ENCODE measurements at places on chromosomes 4 and X. TPM values are rescaled to one million over a fixed set of nuclear protein-coding genes. Genes with fewer than 3 reads are reported as not detected.

DNA sequence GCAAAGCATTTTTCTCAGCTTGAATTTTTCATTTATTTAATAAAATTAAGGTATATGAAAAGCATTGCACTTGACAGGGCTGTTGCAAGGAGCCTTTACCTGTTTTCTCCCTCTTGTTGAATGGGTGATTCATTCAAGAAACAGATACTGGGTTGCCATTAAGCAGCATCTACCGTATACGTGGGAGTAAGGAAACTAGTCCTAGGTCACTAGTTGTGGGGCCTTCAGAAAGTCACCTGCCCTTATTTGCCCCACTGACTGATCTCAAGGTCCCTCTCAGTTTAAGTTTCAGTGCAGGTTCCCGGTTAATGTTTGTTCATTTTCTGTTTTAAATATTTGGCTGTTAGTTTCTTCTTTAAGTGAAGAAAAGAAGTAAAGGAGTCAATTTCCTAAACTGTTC, 34.0 kb downstream of the LHFPL1 start:
- DNase-seq = no peak

DNA sequence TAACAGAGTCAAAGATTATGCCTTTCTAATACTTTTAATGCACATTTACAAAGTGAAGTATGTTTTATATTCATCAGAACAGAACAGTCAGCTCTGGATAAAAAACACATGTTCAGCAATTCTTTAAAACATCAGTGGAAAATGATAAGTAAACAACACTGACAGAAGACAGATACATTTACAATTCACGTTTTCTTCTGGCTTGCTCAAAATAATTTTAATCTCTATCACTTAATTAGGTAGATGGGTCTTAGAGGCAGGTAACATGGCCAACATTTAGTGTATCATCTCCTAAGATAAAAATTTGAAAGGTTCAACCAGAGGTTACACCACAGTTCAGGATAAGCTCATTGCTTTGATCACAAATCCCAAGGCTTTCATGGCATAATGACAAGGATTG, 156.8 kb upstream of the MAB21L2 start:
- no peak for DNase-seq

DNA sequence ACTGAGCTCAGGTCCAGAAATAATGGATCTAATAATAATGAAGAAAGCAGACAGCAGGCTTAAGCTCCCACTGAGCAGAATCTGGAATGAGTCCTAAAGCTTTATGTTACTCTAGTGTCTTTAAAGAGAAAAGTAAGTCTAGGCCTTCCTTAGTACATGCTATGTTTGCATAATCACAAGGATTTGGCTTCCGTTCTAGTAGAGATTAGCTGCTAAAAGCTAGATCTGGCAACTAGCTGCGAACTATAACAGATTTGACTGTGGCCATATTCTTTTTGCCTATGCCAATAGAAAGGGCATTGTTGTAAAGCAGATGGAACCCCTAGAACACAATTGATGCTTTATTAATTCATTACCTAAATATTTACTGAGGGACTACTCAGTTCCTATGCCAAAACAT, 19.0 kb downstream of the COX7B2 start:
- DNase-seq = no peak

GRCh38 chrX:152806035-152806434, 24.5 kb downstream of the CETN2 start:
- no peak for DNase-seq

S100P gene
- 70.4 TPM for total RNA-seq

GRCh38 chr4:33649015-33649414, 2595.3 kb downstream of the ARAP2 start:
- DNase-seq = no peak

GRCh38 chrX:22272613-22273012, at the start of gene CBLL2:
Gene CBLL2 (plus strand): TSS chrX:22272913. CDS start chrX:22272992, 79 bp downstream.
- no peak for DNase-seq

- DNase-seq = no peak
Observed at GRCh38 chrX:112627206-112627605, 52.5 kb downstream of the LHFPL1 start.

DNA sequence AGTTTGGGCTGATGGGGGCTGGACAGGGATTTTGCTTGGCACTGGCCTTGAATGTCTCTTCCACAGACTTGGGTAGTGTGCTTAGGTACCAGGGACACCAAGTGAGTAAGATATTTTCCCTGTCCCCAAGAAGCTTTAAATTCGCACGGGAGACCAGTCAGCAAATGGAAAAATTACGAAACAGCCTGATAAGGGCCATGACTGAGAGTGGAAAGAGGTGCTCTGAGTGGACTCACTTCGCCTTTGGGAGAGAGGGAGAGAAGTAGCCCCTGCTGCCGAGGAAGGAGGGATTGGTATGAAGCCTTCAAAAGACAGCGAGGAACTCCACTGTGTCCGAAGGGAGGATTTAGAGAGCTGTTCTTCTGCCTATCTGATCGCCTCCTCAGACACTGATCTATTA, 2.6 kb downstream of the LSM6 start:
- no peak for DNase-seq

DNA sequence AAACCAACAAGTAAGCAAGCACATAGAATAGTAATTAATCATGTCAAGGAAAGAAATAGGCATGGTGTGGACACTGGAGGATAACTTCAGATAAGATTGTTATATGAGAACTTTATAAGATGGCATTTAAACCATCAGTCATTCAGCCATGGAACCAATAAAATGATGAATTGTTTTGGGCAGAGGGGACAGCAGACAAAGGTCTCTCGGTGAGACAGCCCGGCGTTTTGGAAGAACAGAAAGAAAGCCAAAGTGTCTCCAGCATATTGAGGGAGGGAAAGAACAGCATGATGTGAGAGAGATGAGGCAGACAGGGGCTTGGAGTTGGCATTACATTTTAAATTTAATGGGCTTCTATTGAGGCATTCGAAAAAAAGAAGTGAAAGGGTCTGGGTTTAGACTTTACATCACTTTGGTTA, 883 bp upstream of the PPM1K start:
- no peak for DNase-seq

TKTL2 gene
- 0.12 TPM for total RNA-seq

PASD1 gene
- not detected for total RNA-seq

SPATA4 gene
- 0.57 TPM for total RNA-seq

CT47B1 gene
- total RNA-seq = not detected

- no peak for DNase-seq
Observed at GRCh38 chr4:64417974-64418373, 8.7 kb upstream of the TECRL start.

- no peak for DNase-seq
Observed at GRCh38 chr4:166277853-166278252, 404.8 kb downstream of the TLL1 start.

Measured in mucosa of descending colon (tissue), 3 donors.